Substantia nigra (tissue), 51 donors: ENCODE measurements at places on chromosomes 13 and 19.

DNA sequence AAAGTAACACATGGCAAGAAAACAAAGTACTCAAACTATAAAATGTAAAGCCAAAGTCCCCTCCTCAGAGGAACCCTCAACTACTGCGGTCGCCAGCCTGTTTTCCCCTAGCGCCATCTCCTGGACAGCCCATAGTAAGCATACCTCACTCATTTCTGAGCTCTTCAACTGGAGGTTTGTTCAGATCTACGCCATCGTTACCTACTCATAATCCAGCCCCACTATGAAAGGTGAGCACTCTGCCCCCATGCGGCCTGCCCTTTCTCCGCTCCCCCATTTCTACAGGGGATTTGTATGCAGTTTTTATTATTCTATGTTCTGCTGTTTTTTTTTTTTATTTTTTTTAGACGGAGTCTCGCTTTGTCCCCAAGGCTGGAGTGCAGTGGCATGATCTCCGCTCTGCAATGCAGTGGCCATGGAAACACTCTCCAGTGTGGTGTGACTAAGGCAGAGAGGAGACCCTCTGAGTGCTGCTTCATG lies 26.2 kb downstream of the OPA3 start:
- peak; percentile 8 for DNase-seq

DNA sequence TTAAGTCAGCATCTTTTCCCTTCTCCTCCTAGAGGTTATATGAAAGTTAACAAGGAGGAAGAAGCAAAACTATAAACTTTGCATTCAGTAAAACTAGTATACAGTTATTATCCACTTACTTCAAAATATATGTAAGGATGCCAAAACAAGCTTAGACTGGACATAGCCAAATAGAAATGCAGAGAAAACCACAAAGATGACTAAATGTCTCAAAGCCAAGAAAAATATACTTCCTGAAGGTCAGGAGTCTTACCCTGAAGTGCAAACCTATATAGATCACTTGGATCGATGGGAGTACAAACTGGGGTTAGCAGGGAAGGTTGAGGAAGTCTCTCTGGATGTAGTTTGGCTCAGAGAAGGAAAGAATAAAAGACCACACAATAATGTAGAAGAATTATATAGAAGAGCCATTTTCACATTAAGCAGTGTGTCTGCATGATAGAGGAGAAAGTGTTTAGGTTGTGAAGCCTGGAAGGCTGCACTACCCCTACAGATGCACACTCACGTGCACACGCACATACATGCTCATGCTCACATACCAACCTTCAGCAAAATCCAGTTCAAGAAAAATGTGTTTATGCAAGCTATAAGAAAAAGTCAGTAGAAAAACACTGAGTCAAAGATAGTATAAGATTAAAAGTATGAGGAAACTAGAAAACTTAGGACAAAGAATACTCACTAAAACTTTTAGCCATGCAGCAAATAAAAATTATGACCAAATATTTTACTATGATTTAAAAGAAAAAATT lies 112.1 kb upstream of the RXFP2 start:
- no peak for DNase-seq

- DNase-seq = peak; percentile 37
Measured at GRCh38 chr19:17420475-17420924, 653 bp downstream of the MVB12A start.

DNA sequence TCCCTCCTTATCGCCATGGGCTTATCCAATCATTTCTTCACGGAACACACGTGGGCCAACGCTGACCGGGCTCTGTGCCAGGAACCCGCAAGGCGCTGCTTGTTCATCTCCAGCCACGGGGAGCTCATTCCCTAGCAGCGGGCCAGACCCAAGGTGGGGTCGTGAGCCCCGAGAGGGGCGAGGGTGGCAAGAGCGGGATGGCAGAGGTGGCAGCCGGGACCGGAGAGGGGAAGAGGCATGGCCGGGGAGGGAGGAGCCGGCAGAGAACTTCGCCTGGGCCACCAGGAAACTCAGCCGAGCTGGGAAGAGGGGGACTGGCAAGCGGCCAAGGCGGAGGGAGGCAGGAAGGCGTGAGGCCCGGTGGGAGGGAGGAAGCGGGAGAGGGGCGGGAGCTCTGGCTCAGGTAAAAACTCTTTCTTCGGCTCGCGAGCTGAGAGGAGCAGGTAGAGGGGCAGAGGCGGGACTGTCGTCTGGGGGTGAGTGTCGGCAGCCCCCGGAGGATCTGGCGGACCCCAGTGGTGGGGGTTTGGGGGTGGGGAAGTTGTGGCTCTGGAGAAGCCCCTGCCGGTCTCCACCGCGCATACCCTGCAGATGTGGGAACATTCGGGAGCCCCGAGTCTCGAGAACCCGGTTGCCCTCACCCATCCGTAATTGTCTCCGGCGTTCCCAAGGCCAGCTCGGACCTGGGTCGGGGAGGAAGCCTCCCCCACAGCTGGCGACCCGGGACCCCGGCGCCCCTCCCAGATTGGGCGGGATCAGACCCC lies at the start of gene B3GNT3:
TSS of gene B3GNT3 (plus strand) at position 408 of the 764 bp plus-strand sequence. CDS start 12,670 bp downstream, outside the sequence.
- no peak for DNase-seq

DNA sequence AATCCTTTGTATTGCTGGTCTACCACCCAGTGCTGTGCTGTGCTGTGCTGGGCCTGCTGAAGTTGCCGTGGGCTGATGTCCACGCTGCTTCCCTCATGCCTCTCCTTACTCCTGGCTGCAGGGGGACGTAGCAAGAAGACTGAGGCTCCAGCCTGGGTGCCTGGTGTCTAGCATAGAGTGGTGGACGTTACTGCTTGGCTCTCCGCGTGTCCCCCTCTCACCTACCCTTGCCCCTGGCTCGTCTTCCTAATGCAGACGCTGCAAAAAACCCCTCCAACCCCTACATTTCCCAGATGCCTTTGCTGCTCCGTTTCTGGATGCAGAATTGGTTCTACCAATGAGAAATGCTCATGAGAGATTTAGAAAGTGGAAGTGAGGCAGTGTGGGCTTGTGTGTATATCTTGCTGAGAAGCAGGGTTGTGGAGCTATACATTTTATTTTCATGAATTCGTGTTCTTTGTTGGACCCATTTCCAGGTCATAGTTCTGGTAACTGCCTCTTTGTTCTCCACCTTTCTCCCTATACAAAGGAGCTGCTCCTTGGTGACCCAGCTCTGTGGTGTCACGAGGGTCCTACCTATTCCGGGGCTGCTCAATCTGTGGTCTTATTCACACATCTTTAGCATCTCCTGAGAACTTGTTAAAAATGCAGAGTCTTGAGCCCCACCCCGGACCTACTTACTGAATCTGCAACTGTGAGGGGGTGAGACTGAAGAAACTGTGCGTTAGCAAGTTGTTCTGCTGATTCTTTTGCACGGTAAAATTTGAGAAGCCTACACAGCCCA lies 7.9 kb upstream of the DENND1C start:
- DNase-seq = no peak

DNA sequence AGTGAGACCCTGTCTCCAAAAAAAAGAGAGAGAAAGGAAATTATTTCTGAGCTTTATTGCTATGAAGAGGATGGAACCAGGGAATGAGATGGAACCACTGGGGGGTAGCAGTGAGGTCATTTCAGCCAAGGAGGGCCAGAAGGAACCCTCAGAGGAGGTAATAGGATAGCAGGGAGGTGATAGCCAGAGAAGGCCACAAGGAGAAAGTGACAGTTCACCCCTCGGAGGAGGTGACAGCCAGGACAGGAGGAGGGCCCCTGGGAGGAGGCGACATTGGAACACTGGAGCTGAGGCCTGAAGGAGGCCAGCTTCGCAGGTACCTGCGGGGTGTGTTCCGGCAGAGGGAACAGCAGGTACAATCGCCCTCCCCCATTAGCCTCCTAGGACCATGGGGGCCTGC lies 675 bp upstream of the PGPEP1 start:
- no peak for DNase-seq

- no peak for DNase-seq
Measured at GRCh38 chr13:23443110-23443509, 9.6 kb upstream of the SACS start.

DNA sequence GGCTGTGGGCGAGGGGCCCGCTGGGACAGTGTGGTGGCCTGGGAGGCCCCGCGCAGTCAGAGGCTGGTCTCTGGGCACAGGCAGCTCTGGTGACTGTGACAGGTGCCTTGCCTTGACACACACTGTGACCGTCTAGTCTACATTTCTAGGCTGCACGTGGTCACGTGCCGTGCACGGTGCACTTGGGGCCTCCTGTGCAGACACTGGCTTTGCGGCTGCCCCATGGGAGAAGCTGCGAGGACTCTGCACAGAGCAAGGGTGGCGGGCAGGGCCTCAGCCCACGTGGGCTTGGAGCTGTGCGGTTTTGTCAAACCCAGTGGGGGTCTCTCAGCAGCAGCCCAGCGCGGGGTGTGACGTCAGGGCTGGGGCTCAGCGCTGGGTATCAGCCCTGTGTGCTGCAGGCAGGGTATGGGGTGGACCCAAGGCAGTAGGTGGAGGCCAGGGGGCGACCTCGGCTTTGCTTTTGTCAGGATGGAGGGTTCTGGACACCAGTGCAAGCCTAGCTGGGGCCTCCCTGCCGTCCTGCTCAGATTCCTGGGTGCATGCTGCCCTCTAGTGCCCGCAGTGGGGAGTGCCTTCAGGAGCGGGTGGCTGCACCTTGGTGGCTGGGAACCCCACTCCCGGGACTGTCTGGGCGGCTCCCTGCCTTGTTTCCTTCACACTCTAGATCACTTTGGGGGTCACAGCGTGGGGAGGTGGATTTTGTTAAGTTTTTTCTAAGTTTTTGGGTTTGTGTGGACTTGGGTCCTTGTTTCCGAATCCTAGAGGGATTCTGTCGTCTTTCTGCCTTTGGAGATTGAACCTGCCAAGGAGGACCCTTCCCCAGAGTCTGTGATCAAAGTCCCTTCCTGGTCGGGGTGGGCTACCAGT lies 62.6 kb downstream of the KDM4B start:
- peak; percentile 66 for DNase-seq

- no peak for DNase-seq
Measured at GRCh38 chr19:38564981-38565690, 52.6 kb downstream of the MAP4K1 start.
